Fibroblast of upper back skin (primary cell): ENCODE measurements at places on chromosomes 7 and 10.

DNA sequence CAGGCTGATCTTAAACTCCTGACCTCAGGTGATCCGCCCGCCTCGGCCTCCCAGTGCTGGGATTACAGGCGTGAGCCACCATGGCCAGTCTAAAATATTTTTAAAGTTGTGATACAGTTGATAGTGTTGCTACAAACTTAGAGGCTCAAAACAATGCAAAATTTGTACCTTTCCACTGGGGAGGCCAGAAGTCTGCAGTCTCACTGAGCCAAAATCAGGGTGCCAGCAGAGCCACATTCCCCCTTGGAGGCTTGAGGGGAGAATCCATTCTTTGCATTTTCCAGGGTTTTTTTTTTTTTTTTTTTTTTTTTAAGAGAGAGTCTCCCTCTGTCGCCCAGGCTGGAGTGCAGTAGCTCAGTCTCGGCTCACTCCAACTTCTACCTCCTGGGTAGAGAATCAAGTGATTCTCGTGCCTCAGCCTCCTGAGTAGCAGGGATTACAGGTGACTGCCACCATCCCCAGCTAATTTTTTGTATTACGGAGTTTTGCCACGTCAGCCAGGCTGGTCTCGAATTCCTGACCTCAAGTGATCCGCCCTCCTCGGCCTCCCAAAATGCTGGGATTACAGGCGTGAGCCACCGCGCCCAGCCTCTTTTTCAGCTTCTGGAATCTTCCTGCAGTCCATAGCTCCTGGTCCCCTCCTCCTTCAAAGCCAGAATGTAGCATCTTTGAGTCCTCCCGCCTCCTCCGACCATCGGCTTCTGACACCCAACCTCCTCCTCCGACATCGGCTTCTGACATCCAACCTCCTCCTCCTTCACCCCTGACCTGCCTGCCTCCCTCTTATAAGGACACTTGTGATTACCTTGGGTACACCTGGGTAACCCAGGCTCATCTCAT, 37.2 kb downstream of the KLRG2 start:
- DNase-seq, result no peak

DNA sequence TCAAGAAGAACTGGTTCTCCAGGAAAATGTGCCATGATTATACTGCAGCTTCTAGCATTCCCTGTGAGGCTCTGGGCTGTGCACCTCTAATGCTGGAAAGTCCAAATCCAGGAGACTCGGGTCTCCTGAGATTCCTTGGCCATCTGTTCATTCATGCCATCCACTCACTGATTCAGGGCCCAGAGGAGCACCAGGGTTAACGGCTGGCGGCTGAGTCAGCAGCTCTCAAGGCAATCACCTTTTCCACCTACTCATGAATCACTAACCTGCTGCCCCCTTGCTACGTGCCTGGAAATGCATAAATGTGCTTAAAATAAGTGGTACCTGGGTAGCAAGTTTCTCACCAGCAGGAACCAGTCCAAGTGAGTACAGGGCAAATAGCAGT, 132.7 kb downstream of the KCNMA1 start:
- no peak for DNase-seq

DNA sequence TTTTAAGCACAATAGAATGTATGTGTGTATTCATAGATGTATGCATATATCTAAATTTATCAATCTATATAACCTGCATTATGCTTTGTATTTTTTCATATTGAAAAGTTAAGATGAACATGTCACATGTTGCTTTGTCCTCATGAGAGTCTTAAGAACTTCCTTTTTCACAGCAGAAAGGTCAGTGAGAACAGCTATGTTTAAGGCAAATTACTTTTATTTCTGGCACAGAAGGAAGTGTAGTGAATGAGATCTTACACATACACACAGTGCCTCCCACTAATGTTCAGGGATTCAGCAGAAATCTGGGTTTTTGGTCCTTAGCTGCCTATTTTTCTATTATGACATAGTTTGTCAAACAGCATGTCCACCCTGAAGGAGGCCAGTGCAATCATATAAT, 134.8 kb downstream of the TMEM26 start:
- DNase-seq, result no peak

- no peak for DNase-seq
Observed at GRCh38 chr10:111087968-111088505, 11.2 kb downstream of the ADRA2A start.

DNA sequence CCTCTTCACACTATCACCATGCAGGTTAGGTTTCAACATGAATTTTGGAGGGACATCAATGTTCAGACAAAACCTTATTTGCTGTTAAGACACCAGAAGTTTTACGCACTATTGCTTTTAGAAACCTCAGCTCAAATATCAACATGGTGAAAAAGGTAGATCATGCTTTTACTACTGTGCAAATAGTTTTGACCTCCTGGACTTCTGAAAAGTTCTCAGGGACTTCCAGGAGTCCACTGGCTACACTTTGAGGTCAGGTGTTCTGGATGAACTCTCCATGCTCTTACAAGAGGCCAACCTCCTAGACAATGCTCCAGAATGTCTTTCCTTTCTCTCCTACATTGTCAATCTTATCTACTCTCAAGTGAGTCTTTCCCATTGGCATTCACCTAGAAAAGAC, 55.9 kb downstream of the SLC25A13 start:
- no peak for DNase-seq

- no peak for DNase-seq
Observed at GRCh38 chr10:108962172-108962571, 961.1 kb downstream of the XPNPEP1 start.

- no peak for DNase-seq
Observed at GRCh38 chr10:16779384-16779915, 37.8 kb downstream of the RSU1 start.

GRCh38 chr7:157401567-157402387, 65.0 kb downstream of the DNAJB6 start:
- DNase-seq, result no peak

DNA sequence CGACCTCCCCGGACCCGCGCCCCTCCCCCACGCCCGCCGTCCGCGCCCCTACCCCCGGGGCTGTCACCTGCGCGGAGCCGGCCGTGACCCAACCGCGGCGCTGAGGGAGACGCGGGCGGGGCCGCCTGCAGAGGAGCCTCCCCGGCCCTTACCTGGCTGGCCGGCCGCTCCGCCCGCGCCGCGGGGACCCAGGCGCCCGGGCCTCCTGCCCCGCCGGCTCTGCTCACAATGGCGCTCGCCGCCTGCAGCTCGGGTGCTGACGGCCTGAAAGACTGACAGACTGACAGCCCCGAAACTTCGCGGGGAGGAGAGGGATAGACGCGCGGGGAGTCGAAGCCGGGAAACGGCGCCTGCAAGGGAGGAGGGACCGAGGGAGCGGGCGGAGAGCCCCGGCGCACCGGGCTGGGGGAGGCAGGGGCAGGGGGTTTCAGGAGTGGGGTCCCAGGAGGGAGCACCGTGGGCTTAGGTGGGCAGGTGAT, 393 bp downstream of the ZNF467 start:
- no peak for DNase-seq

DNA sequence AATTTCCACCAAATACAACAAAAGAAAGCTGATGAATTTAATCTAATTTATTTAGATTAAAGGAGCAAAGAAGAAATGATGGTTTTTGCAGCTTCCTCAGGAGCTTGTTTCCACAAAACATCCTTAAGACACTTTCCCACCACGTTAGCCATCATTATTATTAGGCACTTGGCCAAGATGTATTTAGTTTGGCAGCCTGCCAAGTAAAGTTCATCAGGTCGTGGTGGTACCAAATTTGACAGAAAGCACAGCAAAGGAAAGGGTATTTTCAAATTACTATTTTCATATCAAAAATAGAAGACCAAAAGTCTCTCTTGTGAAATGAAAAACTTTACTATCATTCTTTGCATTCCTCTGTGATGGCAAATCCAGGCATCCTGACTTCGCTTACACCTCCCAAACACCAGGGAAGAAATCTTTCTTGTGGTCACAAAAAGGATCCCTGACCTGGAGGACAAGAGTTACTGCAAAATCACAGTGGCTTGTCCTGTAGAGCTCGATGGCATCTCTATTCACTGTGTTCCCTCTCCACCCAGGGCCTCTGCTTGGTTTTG, 123.1 kb upstream of the INHBA start:
- peak; percentile 47 for DNase-seq

DNA sequence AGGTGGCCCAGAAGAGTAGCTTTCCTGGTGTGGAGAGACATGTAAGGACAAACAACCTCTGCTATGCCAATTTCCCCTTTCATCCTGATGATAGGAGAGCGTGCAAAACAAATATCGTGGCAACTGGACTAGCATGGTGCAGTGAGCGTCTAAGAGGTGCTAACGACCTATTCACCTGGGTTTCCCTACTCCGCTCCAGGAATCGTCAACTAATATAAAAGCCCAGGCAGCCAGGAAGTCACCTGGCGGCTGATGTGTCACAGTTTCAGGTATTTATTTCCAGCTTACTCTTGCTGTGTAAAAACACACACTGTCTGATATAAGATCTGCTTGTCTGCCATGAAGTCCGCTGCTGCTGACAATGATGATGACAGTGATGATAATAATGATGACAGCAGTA, 56.5 kb upstream of the EFCAB10 start:
- no peak for DNase-seq
